Sciatic nerve (tissue), 2 donors: ENCODE measurements at places on chromosomes 7 and 10.

- DNase-seq: no peak
These were observed 60.2 kb upstream of the NRBF2 start for GRCh38 chr10:63072951-63073350.

DNA sequence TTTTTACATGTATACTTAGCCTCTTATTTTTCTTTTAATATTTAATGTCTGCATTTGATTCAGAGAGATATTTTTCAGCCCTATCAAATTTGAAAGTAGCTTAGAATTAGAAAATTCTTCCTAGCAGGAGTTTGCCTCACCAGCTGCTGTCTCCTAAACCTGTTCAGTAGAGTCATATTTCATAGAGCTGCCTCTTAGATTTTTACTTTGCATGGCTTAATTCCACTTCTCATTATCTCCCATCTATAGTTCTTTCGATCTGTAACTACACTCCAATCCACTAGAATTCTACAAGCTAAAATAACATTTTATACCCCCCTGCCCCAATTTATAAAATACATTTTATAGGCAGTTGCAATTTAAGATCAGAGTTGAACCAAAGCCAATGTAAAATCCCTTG lies 227.0 kb downstream of the ANK3 start:
- DNase-seq: no peak

DNA sequence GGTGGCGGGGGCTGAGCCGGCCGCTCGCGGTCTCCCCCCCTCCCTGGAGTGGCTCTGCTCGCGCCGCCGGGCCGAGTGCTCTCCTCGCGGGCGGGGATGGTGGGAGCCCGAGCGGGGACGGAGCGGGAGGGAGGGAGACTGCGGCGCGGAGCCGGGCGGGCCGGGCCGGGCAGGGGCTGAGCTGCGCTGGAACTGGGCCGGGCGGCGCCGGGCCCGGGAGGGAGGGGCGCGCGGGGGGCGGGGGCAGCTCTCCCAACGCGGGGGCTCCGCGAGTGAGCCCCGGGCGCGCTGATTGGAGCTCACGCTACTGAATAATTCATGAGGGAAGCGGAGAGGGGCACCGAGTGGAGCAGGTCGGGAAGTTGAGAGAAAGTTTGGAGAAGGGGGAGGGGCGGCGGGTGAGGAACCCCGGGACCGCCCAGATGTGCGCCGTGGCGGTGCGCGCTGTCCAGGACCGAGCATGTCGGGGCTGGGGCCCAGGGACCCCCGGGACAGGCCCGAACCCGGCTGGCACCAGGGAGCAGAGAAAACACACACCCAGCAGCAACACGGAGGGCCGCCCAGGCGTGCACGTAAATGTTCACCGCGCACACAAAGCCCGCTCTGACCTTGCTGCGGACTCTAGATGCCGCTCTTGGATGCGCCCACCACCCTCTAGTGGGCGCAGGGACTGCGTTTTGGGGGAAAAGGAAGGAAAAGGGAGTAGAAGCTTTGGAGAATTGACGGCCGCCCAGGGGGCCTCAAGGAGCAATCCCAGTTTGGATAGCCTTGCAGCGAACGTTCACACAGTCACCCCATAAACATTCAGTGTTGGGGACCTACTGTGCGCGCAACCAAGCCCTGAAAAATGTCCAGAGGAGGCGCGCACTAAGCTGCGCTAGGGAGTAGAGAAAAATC lies at the start of gene EPHB4:
Gene EPHB4 (minus strand): TSS at position 194 of the 897 bp plus-strand sequence. CDS start 493 bp downstream, outside the sequence.
- peak; percentile 86 for DNase-seq

DNA sequence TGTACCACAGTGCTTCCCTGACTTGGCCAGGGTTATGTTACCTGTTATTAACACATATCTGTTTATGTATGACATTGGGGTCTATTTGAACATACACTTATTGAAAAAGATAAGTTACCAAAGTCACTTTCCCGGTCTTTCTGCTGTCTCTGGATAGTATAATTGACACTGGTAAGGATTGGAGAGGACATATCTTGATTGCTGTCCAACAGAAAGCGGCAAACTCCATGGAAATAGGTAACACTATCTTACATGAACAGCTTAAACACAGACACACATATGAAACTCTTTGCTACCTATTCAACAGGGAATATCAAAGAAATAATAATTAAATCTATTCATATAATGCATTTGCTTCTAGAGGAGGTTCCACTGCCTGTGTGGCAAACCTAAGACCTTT lies 282.5 kb upstream of the AOAH start:
- no peak for DNase-seq

GRCh38 chr7:11394438-11394837 lies 420.8 kb downstream of the PHF14 start:
- no peak for DNase-seq

DNA sequence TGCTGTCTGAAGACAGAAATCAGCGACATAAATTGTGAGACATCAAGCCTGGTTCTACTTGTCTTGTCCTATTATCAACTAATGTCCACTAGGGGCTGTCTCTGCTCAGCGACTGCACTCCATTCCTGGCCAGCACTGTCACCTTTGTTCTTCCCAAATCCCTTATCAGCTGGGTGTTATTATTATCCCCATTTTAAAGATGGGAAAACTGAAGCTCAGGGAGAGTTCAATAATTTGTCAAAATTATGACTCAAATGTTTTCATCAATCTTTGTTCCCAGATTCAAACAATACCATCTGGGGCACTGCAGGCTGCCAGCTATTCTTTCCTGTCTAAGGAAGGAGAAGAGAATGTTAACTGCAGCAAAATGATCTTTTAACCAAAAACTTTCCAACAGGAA lies 431.6 kb upstream of the NFE2L3 start:
- DNase-seq: no peak

- no peak for DNase-seq
These were observed 455.0 kb downstream of the GFRA1 start for GRCh38 chr10:115818012-115818411.

- no peak for DNase-seq
These were observed 580.1 kb downstream of the CCSER2 start for GRCh38 chr10:84908491-84908890.

- no peak for DNase-seq
These were observed 98.3 kb downstream of the CTTNBP2 start for GRCh38 chr7:117774943-117775342.
